K562 (cell line): ENCODE measurements at places on chromosomes 1 and 21.
A peak's percentile ranks its signal among the peaks of the same experiment; 100 is the strongest.

DNA sequence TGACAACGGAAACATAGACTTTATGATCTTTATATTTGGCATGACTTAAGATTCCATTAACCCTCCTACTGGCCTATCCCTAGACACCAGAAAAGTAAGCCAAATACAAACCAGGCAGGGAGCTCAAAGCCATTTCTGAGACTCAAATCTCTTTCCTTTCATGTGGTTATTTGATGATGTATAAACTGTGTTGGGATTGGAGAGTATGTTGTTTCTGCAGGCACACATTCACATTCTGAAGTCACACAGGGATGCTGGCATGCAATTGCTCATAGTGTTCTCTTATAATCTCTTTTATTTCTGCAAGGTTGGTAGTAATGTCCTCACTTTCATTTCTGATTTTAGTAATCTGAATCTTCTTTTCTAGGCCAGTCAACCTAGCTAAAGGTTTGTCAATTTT is 5.8 kb downstream of the ZMYND12 start:
- DNase-seq = no peak

- no peak for DNase-seq
These were observed 33.7 kb upstream of the IFI44L start for GRCh38 chr1:78586572-78586971.

GRCh38 chr1:169288011-169288414 is 79.6 kb downstream of the NME7 start:
- no peak for DNase-seq

GRCh38 chr1:248822148-248823032 is 3.3 kb downstream of the SH3BP5L start:
- DNase-seq = peak; percentile 4

DNA sequence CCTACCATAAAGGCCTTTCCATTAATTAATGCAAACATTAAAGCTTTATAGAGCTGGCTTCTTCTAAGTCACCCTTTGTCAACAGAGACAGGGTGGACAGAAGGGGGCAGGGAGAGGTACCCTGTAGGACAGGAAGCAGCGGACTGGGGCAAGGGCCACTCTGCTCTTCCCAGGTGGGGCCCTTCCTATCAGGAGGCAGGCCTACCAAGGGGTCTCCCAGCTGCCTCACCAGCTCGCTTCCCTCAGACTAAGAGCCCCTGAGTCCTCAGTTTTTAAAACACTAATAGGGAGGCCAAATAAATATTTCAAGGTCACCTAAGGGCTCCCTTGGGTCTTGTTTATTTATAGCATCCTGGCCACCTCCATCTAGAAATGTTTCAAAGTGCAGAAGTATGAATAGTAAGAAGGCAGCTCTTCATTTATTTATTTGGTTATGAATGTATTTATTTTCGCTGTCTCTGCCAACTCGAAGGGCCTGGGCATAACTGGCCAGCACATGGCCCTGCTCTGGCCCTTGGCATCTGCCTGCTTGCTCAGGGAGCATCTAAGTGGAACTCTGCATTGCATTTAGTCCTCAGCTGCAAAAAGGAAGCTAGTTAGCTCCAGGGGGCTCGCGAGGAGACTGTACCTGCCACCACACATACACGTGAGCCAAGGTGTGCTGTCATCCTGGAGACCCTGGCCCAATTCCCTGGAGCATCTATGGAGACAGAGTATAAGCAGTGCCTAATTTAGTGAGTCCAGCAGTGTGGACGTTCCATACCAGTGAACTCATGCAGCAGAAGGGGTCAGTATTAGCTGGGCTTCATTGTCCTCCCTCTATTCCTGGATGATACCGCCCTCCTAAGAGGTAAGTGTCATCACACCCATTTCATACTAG is 395.1 kb upstream of the VAMP3 start:
- DNase-seq = no peak

DNA sequence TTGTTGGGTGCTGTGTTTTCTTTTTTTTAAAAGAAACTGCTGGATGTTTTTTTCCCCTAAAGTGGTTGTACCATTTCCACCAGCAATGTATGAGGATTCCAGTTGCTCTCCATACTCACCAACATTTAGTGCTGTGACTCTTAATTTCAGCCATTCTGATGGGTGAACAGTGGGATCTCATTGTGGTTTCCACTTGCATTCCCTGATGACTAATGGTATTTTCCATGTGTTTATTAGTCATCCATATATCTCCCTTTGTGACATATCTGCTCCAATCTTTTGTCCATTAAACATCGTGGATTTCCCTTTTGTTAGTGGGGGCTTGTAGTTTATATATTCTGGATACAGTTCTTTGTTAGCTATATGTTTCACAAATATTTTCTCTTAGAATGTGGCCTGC is 206.0 kb downstream of the CAMTA1 start:
- DNase-seq = no peak

- no peak for DNase-seq
These were observed 48.9 kb downstream of the SLC35D1 start for GRCh38 chr1:67005068-67005467.

GRCh38 chr21:32114419-32115035 is 164.3 kb downstream of the MIS18A start:
- DNase-seq = no peak

GRCh38 chr1:64532646-64533045 is 62.7 kb downstream of the CACHD1 start:
- no peak for DNase-seq

DNA sequence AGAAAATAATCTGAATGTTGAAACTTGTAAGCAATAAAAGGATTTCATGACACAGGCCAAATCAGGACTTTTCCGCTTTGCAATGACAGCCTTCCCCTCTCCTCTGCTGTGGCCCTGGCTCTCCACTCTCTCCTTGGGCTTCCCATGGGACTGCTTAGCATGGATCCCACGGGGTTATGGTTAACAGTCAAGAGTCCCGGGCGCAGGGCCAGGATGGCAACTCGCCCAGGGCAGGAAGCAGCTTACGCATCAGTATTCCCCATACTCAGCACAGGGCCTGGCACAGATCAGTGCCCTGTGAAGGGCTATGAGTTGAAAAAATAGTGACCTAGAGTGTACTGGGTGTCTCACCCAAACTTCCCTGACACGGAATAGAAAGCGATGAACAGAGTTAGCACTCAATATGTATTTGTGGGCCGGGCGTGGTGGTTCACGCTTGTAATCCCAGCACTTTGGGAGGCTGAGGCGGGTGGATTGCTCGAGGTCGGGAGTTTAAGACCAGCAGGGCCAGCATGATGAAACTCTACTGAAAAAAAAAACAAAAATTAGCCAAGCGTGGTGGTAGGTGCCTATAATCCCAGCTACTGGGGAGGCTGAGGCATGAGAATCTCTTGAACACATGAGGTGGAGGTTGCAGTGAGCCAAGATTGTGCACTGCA is 29.1 kb upstream of the GRHL3 start:
- no peak for DNase-seq

DNA sequence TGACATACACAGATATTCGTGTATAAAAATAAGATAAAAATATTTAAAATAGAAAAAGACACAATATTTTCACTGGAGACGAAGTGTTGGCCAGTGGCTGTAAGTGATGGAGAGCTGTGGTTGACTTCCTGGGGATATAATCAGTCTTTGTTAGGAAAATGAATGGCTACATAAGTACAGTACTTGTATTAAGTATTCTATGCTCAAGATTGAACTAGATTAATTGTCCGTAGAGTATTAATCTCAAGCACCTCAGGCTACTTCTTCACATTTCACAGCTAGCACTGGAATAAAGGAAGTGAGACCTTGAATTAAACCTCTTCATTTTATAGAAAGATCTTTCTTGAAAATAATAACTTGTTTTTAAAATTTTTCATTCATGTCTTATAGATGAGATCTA is 39.0 kb upstream of the RGS5 start:
- no peak for DNase-seq

GRCh38 chr1:150262388-150263320 is 5.1 kb downstream of the CA14 start:
- DNase-seq = no peak

GRCh38 chr21:19712441-19712840 is 1285.8 kb upstream of the NCAM2 start:
- DNase-seq = no peak

DNA sequence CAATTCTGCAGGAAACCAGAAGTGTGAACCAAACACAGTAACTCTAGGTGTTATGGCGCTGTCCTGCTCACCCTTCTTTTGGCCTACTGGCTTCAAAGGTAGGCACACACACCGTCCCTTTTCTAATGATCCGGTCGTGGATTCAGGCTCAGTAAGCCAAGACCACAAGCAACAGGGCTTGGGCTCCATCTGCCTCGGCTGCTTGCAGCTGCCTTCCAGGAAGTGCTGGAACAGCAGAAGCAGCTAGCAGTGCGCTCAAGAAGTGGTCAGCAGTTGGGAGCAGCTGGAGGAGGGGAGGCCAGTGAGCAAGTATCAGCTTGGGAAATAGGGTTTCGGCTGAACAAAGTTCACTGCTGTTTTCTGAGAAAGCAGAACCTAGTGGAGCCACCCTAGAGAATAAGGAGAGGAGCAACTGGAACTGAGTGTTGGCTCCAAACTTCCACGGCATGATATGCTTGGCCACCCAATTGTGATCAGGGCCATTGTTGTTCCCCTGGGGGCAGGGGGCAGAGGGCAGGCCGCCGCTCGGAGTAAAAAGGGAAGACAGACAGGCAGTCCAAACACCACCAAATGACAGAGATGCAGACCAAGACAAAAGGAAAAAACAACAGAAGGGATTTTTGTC is 173.4 kb downstream of the TOMM20 start:
- peak; percentile 62 for DNase-seq
